ENCODE measurements at places on chromosomes 5 and 9. TPM values are rescaled to one million over a fixed set of nuclear protein-coding genes. Genes with fewer than 3 reads are reported as not detected.
A peak's percentile ranks its signal among the peaks of the same experiment; 100 is the strongest.

DNA sequence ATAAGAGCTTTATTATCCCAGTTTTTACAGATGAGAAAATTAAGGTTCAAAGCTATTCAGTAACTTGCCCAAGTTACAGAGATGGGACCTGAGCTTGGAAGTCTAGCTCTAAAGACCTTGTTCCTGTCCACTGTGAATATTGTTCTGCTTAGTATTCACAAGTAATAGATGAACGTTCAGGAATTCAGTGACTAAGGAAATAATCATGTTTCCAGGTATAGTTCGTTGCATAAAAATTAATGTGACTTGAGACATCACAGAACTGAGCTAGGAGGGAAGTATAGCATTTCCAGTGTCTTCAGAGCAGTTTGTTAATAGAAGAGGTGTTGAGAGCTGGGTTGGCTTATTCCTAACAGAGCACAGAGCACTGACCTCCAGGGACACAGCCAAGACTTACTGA, 136.1 kb downstream of the FGF1 start:
- DNase-seq: no peak
- H3K27ac ChIP-seq: no peak overlapping the region
- H3K27me3 ChIP-seq: no peaks in the 10 kb centered on the region
- peaks cover 42% of the 10 kb centered on the region for H3K4me1 ChIP-seq
- no peaks in the 10 kb centered on the region for H3K36me3 ChIP-seq

DNA sequence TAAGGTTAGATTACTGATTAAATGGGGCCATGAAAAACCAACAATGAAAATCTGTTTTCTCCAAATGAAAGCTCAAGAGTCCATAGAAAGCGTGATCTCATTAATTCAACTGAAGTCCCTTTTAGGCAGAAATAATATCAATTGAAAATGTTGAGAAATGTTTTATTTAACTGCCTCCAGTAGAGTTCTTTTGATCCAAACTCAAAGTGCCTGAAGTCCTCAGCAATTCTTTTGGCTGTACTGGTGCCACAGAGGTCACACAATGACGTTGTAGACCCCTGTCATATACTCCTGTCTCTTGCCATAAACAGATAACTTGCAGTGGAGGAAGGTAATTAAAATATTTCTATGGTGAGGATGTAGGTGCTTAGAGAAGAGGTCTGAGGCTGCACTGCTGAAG, 1420.5 kb downstream of the CDH12 start:
- H3K36me3 ChIP-seq: no peaks in the 10 kb centered on the region
- no peak overlapping the region for H3K27ac ChIP-seq
- no peak overlapping the region for H3K4me3 ChIP-seq
- no peaks in the 10 kb centered on the region for H3K27me3 ChIP-seq
- DNase-seq: no peak
- H3K4me1 ChIP-seq: no peaks in the 10 kb centered on the region

- H3K36me3 ChIP-seq: no peaks in the 10 kb centered on the region
- H3K4me1 ChIP-seq: peaks cover 51% of the 10 kb centered on the region
- peak; percentile 35 for DNase-seq
- no peak overlapping the region for H3K27ac ChIP-seq
- H3K27me3 ChIP-seq: no peaks in the 10 kb centered on the region
Measured at GRCh38 chr5:173864126-173865050, 23.8 kb upstream of the CPEB4 start.

DNA sequence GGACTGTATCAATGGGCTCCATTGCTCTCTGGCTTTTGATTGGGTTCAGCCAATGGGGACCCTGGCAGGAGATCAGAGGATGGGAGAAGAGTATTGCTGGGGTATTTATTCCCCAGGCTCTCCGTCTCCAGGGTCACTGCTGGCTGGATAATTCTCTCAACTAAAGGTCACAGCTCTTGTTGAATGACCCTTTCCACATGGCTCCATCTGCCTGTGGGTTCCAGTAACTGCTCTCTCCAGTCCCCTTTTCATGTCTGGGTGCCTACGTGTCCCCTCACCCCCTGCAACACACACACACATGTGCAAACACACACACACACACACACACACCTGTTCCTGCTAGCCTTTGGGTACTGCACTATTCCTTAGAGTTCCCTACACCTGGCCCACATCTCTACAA, 53.9 kb upstream of the RIC1 start:
- H3K27me3 ChIP-seq: no peaks in the 10 kb centered on the region
- no peak overlapping the region for H3K27ac ChIP-seq
- no peaks in the 10 kb centered on the region for H3K4me1 ChIP-seq
- no peaks in the 10 kb centered on the region for H3K36me3 ChIP-seq

- no peaks in the 10 kb centered on the region for H3K27me3 ChIP-seq
- H3K4me1 ChIP-seq: peaks cover 19% of the 10 kb centered on the region
- H3K4me3 ChIP-seq: peak within 1 kb of the TSS; percentile 81
- H3K36me3 ChIP-seq: no peaks in the 10 kb centered on the region
- peak; percentile 31 for DNase-seq
Measured at GRCh38 chr9:13279284-13280141, at the start of gene MPDZ. Gene MPDZ, minus strand, starts transcription at chr9:13279692. Its CDS starts 29,377 bp downstream, at chr9:13250315.

GRCh38 chr9:30932226-30932625, 1452.2 kb upstream of the ACO1 start:
- H3K27me3 ChIP-seq: no peaks in the 10 kb centered on the region
- H3K4me1 ChIP-seq: no peaks in the 10 kb centered on the region
- no peak overlapping the region for H3K4me3 ChIP-seq
- DNase-seq: no peak
- no peak overlapping the region for H3K27ac ChIP-seq

DNA sequence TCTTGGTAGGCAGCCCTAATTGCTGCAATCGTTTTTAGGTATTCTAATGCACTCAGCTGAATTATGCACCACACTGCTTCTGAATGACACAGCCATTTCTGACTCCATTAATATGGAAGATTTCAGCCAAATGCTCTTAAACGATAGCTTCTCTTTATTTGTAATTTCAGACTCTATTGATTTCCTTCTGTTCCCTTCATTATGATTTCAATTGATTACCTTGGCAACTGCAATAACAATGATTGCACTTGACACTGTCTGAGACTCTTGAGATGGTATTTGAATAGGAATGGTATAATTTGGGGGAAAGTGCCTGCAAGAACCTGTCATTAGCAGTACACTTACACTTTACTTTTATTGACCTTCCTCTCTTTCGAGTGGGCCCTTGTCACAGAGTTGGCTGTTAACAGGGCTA, 296.1 kb upstream of the DMAC1 start:
- H3K4me3 ChIP-seq: no peak overlapping the region
- no peaks in the 10 kb centered on the region for H3K36me3 ChIP-seq
- no peaks in the 10 kb centered on the region for H3K27me3 ChIP-seq
- H3K27ac ChIP-seq: no peak overlapping the region
- H3K4me1 ChIP-seq: no peaks in the 10 kb centered on the region
- no peak for DNase-seq

GABRA6 gene
- polyA plus RNA-seq: not detected

DNA sequence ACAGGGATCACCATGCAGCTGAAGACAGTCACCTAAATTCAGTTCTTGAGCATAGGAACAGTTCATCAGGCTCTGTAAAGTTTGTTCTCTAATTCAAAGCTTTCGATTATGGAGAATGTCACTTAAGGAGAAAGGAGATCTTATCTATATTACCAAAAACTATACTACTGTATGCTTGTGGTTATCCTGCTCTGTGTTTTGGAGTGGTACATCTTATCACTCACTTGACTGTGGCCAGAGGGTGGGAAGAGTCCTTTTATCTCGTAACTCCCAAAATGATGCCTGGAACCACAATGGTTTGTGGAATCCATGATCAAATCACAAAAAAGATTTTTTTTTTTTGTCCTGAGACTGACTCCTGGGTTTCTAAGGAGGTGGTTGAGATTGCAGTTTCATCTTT, 230.7 kb downstream of the COMMD10 start:
- H3K27me3 ChIP-seq: no peaks in the 10 kb centered on the region
- H3K4me1 ChIP-seq: no peaks in the 10 kb centered on the region
- H3K36me3 ChIP-seq: no peaks in the 10 kb centered on the region
- H3K27ac ChIP-seq: no peak overlapping the region

- peak; percentile 18 for DNase-seq
- H3K4me3 ChIP-seq: no peak overlapping the region
- H3K4me1 ChIP-seq: no peaks in the 10 kb centered on the region
Measured at GRCh38 chr5:52657247-52657645, 130.5 kb upstream of the ITGA1 start.

DNA sequence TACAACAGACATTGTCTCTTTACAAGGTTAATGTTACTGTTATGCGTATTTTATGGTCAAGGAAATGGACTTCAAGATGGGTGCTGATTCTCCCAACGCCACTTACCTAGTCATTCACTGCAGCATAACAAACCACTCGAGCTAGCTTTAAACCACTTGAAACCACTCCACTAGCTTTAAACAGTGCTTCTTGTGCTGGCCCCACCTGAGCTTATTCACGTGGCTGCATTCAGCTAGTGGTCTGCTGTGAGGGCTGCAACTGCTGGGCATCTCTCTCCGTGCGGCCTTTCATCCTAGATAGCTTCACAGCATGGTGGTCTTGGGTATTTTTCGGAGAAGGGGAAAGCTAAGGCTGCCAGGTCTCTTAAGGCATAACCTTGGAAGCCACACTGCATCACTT, 3.5 kb upstream of the HRH2 start:
- no peak overlapping the region for H3K4me3 ChIP-seq
- no peak for DNase-seq
- peaks cover 3% of the 10 kb centered on the region for H3K27me3 ChIP-seq
- no peaks in the 10 kb centered on the region for H3K36me3 ChIP-seq

DNA sequence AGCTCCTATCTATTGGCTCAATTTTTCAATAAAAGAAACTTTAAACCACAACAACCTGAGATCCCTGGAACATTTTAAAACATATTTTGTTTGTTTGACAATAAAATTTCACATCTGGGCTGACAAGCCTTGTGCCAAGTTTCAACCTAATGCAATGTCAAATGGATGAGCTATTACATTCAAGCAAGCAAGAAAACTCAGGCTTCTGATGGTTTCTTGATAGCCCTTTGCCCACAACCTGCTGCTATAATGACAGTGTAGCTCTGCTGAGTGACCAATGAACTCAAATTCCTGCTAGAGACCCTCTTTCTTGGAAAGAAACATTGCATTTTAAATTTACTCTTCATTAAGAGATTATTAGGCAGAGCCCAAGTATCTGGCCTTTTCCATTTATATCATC, 472.9 kb downstream of the ARHGEF28 start:
- DNase-seq: no peak
- H3K4me1 ChIP-seq: peaks cover under 1% of the 10 kb centered on the region
- no peak overlapping the region for H3K27ac ChIP-seq
- H3K27me3 ChIP-seq: no peaks in the 10 kb centered on the region
- H3K36me3 ChIP-seq: no peaks in the 10 kb centered on the region
- no peak overlapping the region for H3K4me3 ChIP-seq

- H3K36me3 ChIP-seq: no peaks in the 10 kb centered on the region
- no peaks in the 10 kb centered on the region for H3K27me3 ChIP-seq
- peak overlapping the region; percentile 95 for H3K27ac ChIP-seq
- DNase-seq: peak; percentile 3
- H3K4me3 ChIP-seq: peak overlapping the region; percentile 86
Measured at GRCh38 chr5:81971111-81971711, 612 bp upstream of the ATG10 start.

OR1J2 gene
- not detected for polyA plus RNA-seq

GRCh38 chr9:79665369-79665768, 93.6 kb downstream of the TLE4 start:
- no peak for DNase-seq
- no peaks in the 10 kb centered on the region for H3K27me3 ChIP-seq

DNA sequence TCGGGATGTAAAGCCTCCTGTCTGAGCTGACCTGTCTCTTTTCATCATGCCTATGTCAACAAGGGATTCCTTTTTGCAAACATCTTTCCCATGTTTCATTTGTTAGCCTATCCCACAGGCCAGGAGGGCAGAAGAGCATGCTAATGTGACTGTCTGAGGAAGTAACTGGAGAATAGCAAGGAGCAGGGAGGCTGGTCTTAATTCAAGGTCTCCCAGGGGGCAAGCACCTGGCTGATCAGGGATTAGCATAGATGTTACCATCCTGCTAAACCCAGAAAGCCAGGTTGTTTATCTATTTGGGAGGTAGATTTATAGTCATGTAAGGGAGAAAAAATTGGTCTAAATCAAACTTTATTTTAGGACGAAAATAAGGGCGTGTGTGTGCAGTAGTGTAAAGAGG, 36.7 kb upstream of the MAP1B start:
- no peak overlapping the region for H3K4me3 ChIP-seq
- H3K27ac ChIP-seq: no peak overlapping the region
- no peaks in the 10 kb centered on the region for H3K4me1 ChIP-seq
- H3K36me3 ChIP-seq: no peaks in the 10 kb centered on the region

- no peaks in the 10 kb centered on the region for H3K36me3 ChIP-seq
- DNase-seq: no peak
- H3K27me3 ChIP-seq: 0 out of 2 replicates have a peak, but pooled peaks cover 3% of the 10 kb centered on the region
- H3K4me3 ChIP-seq: no peak overlapping the region
Measured at GRCh38 chr9:93037476-93037971, 21.0 kb upstream of the SUSD3 start.

NR2F1-AS1 gene
- 2.8 TPM for polyA plus RNA-seq

DNA sequence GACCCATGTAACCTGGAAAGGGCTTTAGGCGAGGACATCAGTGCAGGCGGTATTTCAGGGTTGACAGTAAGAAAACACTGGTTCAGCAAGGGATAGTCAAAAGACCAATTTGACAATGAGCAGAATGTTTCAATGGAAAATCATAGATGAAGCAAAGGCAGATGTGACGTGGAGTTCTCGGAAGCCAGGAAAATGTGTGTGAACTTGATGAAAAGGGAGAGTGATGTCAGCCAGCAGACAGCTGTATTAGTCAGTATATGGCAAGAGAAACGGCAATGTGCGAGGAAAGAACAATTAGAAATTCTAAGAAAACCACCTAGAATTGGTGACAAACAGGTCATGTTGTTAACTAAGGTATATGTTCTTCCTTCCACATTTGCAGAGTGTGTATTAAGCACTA, 503.9 kb upstream of the DAB2 start:
- no peaks in the 10 kb centered on the region for H3K36me3 ChIP-seq
- DNase-seq: no peak
- no peaks in the 10 kb centered on the region for H3K4me1 ChIP-seq
- H3K27me3 ChIP-seq: no peaks in the 10 kb centered on the region
- no peak overlapping the region for H3K27ac ChIP-seq
- H3K4me3 ChIP-seq: no peak overlapping the region

GRCh38 chr9:94449486-94449885, 105.4 kb upstream of the PCAT7 start:
- no peak for DNase-seq
- H3K36me3 ChIP-seq: peaks cover 11% of the 10 kb centered on the region
- no peak overlapping the region for H3K27ac ChIP-seq
- no peaks in the 10 kb centered on the region for H3K27me3 ChIP-seq
- no peak overlapping the region for H3K4me3 ChIP-seq

FGF1 gene
- not detected for polyA plus RNA-seq

GRCh38 chr5:80711938-80712337, 57.2 kb upstream of the DHFR start:
- peaks cover 31% of the 10 kb centered on the region for H3K4me1 ChIP-seq
- peak; percentile 44 for DNase-seq
- H3K27me3 ChIP-seq: no peaks in the 10 kb centered on the region
- no peak overlapping the region for H3K27ac ChIP-seq
- H3K36me3 ChIP-seq: peaks cover 13% of the 10 kb centered on the region
- H3K4me3 ChIP-seq: no peak overlapping the region

PCDHGA4 gene
- polyA plus RNA-seq: 0.49 TPM

GRCh38 chr9:10250219-10250618, 362.6 kb downstream of the PTPRD start:
- H3K4me1 ChIP-seq: no peaks in the 10 kb centered on the region
- no peak overlapping the region for H3K27ac ChIP-seq
- DNase-seq: no peak
- H3K27me3 ChIP-seq: no peaks in the 10 kb centered on the region

All from HepG2 (cell line).